SK-N-MC (cell line): ENCODE measurements at places on chromosomes 6 and 20.

DNA sequence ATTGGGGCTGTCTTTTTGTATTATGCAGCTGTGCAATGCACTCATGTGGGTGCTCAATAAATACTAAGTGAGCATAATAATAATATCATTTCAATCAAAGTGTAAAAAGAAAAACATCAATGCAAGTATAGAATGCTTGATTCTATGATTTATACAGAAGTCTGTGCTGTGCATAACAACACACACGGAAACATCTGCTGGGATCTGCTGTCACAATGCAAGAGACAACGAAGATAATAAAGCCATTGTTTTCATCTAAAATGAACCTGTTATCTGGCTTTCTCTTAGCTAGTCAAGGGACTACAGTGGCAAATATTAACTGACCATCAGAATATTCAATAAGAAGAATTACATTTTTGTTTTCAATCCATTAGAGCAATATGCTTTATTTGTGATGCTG lies 1156.9 kb upstream of the MAP3K7 start:
- no peak for DNase-seq

DNA sequence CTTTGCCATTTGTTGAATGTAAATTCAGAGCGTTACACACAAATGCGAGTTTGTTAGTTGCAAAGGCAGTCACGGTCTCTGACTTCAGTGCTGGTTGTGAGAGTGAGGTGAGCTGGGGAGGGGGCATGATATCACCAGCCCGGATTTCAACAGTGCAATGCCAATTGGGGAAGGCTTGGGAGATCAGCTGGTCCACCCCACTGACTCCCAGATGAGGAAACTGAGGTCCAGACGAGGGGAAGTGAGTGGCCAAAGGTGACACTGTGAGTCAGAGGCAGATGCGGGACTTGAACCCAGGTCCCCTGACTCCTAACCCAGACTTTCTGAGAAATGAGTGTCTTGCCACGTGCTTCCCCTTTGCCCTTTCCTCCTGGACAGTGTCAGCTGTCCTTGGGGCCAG lies 62.1 kb downstream of the CEBPB start:
- DNase-seq, result no peak

- DNase-seq, result no peak
Measured at GRCh38 chr6:135250234-135250633, 69.1 kb downstream of the MYB start.

DNA sequence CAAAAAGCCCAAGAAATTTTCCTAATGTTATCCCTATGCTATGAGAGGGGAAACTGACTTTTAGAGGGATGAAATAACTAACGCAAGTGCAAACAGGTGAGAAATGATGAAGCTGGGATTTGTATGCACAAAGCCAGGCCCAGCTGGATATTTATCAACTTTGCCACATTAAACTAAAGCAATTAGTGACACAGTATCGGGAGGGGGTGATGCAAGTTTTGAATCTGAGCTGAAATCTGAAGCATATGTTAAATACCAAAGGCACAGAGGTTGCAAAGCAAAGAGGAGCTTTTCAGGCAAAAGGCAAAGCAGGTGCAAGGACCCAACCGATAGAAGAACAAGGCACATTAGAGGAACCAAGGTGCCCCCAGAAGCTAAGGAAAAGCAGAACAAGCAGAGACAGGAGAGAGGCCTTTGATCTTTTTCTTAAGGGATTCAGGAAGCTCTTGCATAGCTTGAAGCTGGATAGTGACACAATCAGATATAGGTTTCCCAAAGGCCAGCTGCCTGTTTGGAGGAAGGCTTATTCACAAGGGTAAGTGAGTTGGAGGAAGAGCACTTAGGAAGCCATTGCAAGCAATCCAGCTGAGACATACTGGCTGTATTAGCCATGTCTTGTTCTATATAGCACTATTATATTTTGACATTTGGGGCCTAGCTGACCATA lies 207.5 kb downstream of the HIVEP2 start:
- DNase-seq, result no peak

DNA sequence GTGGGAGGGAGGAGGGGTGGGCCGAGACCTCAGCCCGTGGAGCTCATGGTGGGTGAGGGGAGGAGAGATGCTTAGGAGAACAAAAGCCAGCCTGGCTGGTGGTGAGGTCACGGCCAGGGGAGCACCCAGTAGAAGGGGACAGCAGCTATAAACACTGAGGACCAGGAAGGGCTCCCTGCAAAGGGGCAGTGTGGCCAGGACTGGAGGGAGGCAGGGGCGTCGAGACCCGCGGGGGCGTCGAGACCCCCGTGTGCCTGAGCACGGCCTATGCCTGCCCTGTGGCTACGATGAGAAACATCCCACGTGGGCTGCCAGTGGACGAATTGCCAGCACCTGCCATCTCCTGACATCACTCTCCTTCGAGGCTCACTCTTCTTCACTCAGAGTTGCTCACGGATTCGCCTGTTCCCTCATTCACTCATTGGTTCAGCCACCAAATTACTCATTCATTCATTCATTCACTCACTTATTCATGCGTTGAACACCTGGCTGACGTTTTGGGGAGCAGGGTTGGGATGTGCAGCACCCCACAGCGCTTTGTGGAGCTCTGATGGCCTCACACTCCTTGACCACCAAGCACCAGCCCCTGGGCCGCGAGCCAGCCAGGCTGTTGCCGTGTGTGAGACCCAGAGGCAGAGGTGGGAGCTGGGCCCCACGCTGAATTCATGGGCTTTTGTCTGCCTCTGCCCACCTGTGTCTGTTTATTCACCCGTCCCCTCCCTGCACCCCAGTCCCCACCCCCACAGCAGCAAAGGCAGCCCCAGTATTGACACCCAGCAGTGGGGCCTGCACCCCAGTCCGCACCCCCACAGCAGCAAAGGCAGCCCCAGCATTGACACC lies 61.2 kb upstream of the BHLHE23 start:
- no peak for DNase-seq

- no peak for DNase-seq
Measured at GRCh38 chr6:131642987-131643611, 6.0 kb downstream of the ENPP3 start.

DNA sequence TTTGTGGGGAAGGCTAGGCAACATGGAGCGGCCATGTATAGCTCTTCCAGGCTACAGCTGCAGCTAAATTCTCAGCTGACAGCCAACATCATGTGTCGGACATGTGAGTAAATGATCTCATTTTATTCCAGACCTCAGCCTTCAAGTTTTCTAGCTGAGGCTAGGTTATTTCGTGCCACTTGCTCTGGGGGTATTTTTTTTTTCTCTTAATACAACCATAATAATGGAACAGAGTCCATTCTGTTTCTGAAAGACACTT lies 573.5 kb downstream of the CD109 start:
- DNase-seq, result no peak

DNA sequence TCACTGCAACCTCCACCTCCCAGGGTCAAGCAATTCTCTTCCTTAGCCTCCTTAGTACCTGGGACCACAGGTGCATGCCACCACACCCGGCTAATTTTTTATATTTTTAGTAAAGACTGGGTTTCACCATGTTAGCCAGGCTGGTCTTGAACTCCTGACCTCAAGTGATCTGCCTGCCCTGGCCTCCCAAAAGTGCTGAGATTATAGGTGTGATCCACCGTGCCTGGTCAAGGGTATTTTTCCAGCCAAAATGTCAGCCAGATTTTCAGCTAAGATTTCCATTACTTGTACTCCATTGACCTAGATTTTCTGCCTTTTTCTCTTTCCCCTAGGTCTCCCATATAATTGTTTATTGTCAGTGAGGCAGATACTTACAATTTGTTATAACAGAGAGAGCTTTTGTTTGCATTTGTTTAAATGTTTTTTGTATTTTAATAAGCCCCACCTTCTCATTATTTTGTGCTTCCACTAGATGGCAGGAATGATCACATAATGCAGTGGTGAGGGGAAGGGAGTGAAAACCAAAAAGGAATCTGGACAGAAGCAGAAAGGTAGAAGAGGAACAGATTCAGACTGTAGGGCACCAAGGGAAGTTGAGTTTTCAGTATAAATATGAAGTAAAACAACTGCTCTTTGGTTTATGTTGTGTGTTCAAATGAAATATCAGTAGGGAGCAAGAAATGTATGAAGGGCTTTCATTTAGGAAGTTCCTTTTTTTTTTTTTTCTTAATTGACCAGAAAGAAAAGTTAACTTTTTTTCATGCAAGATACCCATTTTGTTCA lies 29.7 kb downstream of the RPF2 start:
- DNase-seq, result no peak

DNA sequence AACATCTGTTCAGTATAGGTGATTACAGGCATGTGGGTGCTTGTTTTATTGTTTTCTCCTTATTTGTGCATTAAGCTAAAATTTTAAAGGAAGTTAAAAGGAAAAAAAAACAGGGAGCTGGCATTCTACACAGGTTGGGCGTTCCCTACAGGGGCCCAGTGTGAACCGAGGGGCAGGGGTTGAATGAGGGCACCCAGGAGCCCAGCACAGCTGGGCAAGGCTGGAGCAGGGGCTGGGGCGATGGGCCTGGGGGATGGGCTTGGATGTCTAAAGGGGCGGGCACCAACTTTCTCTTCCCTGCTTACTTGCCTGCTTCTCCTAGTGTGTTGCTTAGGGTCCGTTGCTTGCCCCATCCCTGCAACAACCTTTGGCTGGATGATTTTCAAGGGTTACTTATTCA lies 230.2 kb upstream of the RNF24 start:
- no peak for DNase-seq

GRCh38 chr6:64411226-64411625 lies 775.6 kb downstream of the PHF3 start:
- DNase-seq, result no peak

DNA sequence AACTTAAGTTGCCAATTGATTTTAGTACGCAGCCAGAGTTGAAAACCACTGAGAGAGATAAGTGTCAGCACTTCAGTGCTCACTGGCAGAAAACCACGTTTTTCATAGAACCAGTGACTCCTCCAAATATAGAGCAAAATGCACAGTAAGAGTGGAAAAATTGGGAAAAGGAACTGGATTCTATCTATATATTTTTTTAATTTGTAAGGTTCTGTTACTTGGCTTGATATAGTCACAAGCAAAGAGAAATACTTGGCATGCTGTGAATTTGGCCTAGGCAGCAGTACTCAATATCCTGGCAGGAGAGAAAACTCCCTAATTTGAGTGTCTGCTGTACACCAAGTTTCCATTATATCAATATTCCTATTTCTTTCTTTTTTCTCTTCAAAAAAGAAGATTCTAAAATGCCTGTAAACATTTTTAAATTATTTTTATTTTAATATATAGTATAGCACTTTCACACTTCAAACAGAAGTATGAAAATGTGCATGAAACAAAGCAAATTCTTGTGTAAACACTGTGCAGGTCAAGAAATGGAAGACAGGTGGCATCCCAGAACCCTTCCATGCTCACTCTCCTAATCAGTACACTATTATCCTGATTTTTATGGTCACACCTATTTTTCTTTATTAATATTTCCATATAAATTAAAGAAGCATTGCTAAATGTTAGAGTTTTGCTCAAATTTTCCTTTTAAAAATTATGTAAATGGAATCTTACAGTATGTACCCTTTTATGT lies 561.8 kb upstream of the RNF217 start:
- DNase-seq, result no peak

DNA sequence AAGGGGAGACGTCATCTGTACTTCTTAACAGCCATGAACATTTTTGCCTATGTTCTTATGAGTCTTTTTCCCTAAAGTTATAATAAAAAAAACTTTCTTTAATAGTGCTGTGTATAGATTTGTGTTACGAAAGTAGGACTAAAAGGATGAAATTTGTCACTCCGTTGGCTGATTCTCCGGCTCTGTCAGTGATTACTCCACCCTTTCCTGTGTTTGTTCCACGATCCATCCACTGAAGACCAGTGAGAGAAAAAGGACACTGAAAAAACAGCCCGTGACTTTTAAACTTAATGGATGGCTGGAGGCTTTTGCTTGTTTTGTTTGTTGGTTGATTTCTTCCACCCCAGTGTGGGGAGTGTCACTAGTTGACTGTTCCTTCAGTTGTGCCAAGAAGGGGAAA lies 232.0 kb upstream of the NOX3 start:
- no peak for DNase-seq
